ENCODE measurements at places on chromosomes 12 and 14.

DNA sequence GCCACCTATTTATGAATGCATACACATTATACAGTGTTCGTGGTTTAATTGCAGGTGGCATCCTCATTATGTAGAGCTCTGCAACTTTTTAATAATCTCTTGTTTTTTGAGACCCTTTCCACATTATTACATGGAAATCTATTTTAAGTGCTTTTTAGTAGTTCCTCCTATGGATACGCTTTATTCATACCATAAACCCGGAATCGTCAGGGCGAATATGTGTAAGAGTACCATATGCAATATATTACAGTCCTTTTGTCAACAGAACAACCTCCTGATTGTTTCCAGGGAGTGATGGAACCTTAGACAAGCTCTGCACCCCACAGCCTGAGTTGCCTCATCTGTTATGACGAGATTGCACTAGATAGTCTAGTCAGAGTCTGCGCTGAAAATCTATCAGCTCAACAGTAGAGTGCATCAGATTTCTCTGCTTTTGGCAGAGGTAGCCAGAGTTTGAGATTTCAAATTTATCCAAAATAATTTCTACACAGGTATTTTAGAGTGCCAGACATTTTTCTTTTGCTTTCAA, 33.6 kb downstream of the EID3 start:
- DNase-seq: no peak

GRCh38 chr12:76124456-76124855, 40.0 kb upstream of the NAP1L1 start:
- DNase-seq: no peak

- DNase-seq: no peak
Observed at GRCh38 chr12:122944605-122945592, 21.4 kb downstream of the ABCB9 start.

- no peak for DNase-seq
Observed at GRCh38 chr14:102902086-102902485, 20.4 kb upstream of the AMN start.

DNA sequence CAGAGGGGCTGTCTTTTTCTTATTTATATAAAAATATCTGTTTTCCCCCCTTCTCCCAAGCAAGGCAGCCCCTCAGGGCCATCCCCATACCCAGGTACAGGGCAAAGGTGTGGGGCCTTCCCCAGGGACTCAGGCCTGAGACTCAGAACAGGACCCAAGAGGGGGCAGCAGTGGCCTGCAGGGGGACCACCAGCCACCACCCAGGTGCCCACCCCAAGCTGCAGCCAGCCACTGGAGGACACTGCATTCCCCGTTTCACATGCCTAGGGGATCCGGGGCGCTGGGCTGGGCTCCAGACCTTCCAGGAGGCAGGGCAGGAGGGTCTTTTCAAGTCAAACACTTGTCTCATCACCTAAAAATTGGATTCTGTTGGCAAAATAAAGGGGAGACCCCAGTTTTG, 83.3 kb downstream of the SCARB1 start:
- DNase-seq: no peak

DNA sequence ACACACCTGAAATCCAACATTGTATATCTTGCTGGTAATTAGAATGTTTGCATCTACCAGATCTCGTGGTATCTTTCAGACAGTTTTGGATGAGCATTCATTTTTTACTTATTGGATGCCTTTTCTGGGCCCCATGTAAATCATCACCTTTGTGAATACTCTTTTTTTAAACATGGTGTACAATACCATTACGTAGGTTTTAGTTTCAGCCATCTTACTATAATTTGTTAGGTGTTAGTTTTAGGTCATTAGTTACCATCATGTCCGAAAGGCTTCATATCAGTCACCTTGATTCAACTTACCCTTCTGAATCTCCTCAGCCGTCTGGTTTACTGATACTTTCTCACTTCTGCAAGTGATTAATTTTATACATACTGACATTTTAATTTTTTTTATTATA, 5.3 kb downstream of the EIF2S1 start:
- DNase-seq: no peak

- DNase-seq: no peak
Observed at GRCh38 chr14:75476274-75476995, 45.8 kb upstream of the BATF start.

All from stimulated activated CD4-positive, alpha-beta T cell treated with anti-CD3 and anti-CD28 coated beads, Interleukin-1b, Interleukin-23, amount 100 ng/mL, for 24 hours (primary cell).